Aorta (tissue), 5 donors: ENCODE measurements at places on chromosomes 2 and 18. TPM values are rescaled to one million over a fixed set of nuclear protein-coding genes. Genes with fewer than 3 reads are reported as not detected.

Gene AGXT
- total RNA-seq: not detected

DNA sequence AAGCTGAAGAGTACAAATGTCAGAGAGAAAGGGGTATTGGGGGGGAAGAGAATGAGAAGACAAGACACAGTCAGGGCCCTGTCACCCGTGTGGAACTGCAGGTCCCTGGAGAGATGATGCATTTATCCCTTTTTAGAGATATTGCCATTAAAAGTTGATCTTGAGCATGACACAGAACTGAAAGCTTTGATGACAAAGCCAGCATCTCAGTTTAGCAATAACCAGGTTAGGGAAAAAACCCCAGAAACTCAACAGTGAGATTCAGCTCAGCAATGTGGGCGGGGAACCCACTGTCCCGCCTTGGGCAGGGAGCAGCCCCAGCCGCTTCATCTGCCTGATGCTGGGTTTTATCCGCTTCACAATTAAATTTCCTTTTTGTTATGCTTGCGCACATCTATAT is 181.1 kb downstream of the NEDD4L start:
- DNase-seq: no peak
- no peak overlapping the region for H3K27ac ChIP-seq
- H3K4me3 ChIP-seq: no peak overlapping the region
- no peaks in the 10 kb centered on the region for H3K27me3 ChIP-seq
- H3K36me3 ChIP-seq: no peaks in the 10 kb centered on the region

GRCh38 chr2:96156011-96156820 is 11.0 kb upstream of the DUSP2 start:
- H3K4me3 ChIP-seq: no peak overlapping the region
- H3K36me3 ChIP-seq: no peaks in the 10 kb centered on the region
- H3K27ac ChIP-seq: no peak overlapping the region
- H3K27me3 ChIP-seq: no peaks in the 10 kb centered on the region
- no peaks in the 10 kb centered on the region for H3K4me1 ChIP-seq

Gene CDKL4
- 0.88 TPM for total RNA-seq

DNA sequence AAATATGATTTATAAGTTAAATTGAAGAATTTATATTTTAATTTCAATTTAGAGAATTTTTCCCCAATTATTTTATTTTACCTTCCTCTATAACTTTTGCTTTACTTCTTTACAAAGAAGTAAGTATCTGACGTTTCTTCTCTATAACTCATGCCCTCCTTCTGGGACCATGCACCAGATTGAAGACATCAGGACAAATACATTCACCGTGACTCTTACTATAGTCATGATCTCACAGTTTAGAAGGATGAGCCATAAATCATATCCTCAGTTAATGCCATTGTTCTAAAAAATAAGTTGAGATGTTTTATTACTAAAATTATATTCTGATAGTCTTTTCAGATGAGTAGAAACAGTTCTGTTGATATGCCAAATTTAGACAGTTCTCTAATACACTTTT is 279.3 kb downstream of the TMX3 start:
- no peak overlapping the region for H3K4me3 ChIP-seq
- no peak for DNase-seq
- H3K27me3 ChIP-seq: no peaks in the 10 kb centered on the region

- no peak overlapping the region for H3K4me3 ChIP-seq
- no peaks in the 10 kb centered on the region for H3K27me3 ChIP-seq
- H3K4me1 ChIP-seq: no peaks in the 10 kb centered on the region
Observed at GRCh38 chr18:44229693-44230108, 451.0 kb upstream of the SETBP1 start.

GRCh38 chr2:101107241-101107640 is 43.9 kb downstream of the TBC1D8 start:
- DNase-seq: no peak
- no peaks in the 10 kb centered on the region for H3K36me3 ChIP-seq
- H3K27me3 ChIP-seq: no peaks in the 10 kb centered on the region
- H3K4me1 ChIP-seq: peaks cover 8% of the 10 kb centered on the region
- H3K4me3 ChIP-seq: no peak overlapping the region
- no peak overlapping the region for H3K27ac ChIP-seq

Gene AFF3
- 10.6 TPM for total RNA-seq

DNA sequence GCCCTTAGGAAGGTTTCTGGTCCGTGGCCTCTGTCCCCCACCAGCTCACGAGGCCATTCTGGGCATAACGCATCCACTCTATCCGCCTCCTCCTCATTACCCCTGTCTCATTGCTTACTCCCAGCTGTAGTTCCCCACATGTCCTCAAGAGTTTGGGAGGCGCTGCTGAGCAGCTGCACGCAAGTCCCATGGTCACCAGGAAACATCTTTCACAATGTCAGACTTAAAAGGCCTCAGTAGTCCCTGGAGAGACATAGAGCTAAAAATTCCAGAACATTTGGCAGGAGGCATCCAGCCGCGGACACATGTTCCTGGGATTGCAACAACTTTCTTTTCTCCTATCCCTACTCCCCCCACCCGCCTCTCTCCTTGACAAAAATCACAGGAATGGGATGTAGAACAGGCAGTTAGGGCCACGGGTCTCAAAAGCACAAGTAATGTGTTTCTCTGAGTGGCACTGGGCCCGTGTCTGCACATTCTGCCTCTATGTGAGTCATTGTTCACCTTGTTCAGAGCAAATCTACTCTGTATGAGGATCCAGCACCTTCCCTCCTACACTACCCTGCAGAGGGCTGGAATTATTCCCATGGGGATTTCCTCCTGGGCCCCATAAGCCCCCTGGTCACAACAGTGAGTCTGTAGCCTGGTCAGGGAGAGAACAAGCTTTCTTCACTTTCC is 8.1 kb downstream of the LBH start:
- H3K36me3 ChIP-seq: no peaks in the 10 kb centered on the region
- H3K27ac ChIP-seq: peak overlapping the region; percentile 79
- no peaks in the 10 kb centered on the region for H3K27me3 ChIP-seq
- peak; percentile 88 for DNase-seq
- peaks cover 9% of the 10 kb centered on the region for H3K4me1 ChIP-seq
- no peak overlapping the region for H3K4me3 ChIP-seq

GRCh38 chr2:218319813-218320365 is 27.6 kb upstream of the TMBIM1 start:
- H3K27me3 ChIP-seq: no peaks in the 10 kb centered on the region
- no peaks in the 10 kb centered on the region for H3K4me1 ChIP-seq
- H3K27ac ChIP-seq: no peak overlapping the region
- H3K36me3 ChIP-seq: no peaks in the 10 kb centered on the region
- H3K4me3 ChIP-seq: no peak overlapping the region
- no peak for DNase-seq

Gene SLC23A3
- 7.3 TPM for total RNA-seq

- no peak overlapping the region for H3K4me3 ChIP-seq
- H3K36me3 ChIP-seq: no peaks in the 10 kb centered on the region
- H3K4me1 ChIP-seq: no peaks in the 10 kb centered on the region
- no peak overlapping the region for H3K27ac ChIP-seq
- no peaks in the 10 kb centered on the region for H3K27me3 ChIP-seq
Observed at GRCh38 chr18:2968606-2969005, 44.3 kb downstream of the LPIN2 start.

DNA sequence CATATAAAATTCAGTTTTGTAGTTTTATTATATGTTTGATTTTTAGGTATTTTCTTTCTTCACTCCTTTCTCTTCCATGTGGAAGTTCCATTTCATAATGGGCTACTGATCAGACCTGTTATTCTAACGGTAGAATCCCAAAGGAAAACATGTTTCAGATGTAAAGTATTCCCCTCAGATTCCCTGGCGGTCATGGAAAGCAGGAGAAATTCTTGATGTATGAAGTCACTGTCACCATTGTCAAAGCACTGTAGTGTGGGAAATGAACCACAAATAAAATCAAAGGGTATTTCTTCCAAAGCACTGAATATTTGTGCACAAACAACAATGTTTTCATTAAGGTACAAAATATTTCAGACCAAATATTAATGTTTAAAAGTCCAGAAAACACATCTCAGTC is 237.3 kb upstream of the KLHL14 start:
- H3K4me3 ChIP-seq: no peak overlapping the region
- H3K27me3 ChIP-seq: no peaks in the 10 kb centered on the region
- DNase-seq: no peak
- no peaks in the 10 kb centered on the region for H3K4me1 ChIP-seq
- no peak overlapping the region for H3K27ac ChIP-seq

GRCh38 chr18:2971741-2972552 is 41.0 kb downstream of the LPIN2 start:
- H3K27ac ChIP-seq: no peak overlapping the region
- DNase-seq: no peak
- no peaks in the 10 kb centered on the region for H3K27me3 ChIP-seq
- no peak overlapping the region for H3K4me3 ChIP-seq
- no peaks in the 10 kb centered on the region for H3K36me3 ChIP-seq

Gene DLGAP1
- total RNA-seq: 6.6 TPM

- H3K27ac ChIP-seq: no peak overlapping the region
- H3K27me3 ChIP-seq: no peaks in the 10 kb centered on the region
- H3K4me3 ChIP-seq: no peak overlapping the region
- no peaks in the 10 kb centered on the region for H3K4me1 ChIP-seq
- no peaks in the 10 kb centered on the region for H3K36me3 ChIP-seq
- DNase-seq: no peak
Observed at GRCh38 chr2:155266109-155266508, 567.6 kb downstream of the KCNJ3 start.

DNA sequence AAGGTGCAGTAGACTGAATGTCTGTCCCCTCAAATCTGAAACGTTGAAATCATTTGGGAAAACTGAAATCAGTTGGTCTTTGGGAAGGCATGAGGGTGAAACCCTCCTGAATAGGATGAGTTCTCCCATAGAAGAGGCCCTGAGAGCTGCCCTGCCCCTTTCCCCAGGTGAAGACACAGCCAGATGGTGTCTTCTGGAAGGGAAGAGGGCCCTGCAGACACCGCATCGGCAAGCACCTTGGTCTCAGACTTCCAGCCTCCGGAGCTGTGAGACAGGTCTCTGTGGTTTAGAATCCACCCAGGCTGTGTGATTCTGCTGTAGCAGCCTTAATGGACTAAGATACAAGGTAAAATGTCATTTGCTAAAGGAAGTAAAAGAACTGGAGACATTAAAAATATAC is 42.1 kb upstream of the SNTG2 start:
- H3K4me1 ChIP-seq: no peaks in the 10 kb centered on the region
- DNase-seq: no peak
- H3K27ac ChIP-seq: no peak overlapping the region
- no peaks in the 10 kb centered on the region for H3K36me3 ChIP-seq
- no peaks in the 10 kb centered on the region for H3K27me3 ChIP-seq

DNA sequence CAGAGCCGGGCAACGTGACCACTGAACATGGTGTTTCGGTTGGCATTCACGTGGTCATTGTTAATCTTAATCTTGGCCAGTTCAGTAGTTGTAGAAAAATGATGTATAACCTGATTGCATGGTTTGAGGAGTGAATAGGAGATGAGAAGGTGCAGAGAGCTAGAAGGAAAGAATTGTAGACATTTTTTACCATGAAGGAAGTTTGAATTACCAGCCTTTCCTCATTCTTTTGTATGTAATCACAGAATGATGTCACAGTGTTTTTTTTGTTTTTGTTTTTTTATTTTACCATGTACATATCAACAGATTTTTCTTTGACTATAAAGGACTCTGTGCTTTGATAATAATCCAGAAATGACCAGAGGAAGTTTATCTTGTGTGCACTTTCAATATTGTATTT is 126.3 kb downstream of the LTBP1 start:
- H3K27me3 ChIP-seq: no peaks in the 10 kb centered on the region

DNA sequence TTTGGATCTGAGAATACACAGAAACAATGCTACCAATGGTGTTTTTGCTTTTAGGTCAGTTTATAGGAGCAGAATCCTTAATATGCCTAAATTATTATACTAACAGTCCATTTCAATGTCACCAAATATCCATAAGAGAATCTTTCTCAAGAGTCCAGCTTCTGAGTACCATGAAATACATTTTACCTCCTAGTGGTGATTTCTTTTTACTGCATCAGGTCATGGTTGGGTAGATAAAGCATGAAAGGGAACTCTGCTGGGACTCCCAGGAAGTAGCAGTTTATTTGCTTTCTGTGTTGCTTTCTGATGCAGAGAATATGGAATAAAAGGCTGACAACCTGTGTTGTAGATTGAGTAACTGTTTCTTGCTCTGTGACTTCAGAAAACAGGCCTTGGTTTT is 115.6 kb downstream of the PPP1R1C start:
- no peak overlapping the region for H3K27ac ChIP-seq
- H3K27me3 ChIP-seq: no peaks in the 10 kb centered on the region
- H3K4me3 ChIP-seq: no peak overlapping the region
- no peaks in the 10 kb centered on the region for H3K4me1 ChIP-seq
- H3K36me3 ChIP-seq: no peaks in the 10 kb centered on the region

DNA sequence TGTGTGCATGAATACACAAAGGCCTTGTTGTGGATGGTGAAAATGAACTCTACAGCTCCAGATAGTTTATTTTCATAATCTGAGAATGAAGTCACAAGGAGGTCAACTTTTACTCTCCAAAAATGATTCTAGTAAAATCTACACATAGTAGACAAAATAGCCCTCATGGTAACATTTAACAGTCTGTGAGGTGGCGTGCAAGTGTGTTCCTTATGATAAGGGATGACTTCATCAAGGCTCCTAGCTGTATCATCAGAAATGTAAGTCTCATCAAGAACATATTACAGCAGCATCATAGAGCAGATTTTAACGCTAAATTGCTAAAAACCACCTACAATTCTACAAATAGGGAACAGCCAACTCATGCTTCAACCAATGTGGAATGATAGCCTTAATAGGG is 72.3 kb upstream of the RIOK3 start:
- peaks cover 4% of the 10 kb centered on the region for H3K4me1 ChIP-seq
- H3K36me3 ChIP-seq: no peaks in the 10 kb centered on the region
- DNase-seq: no peak
- H3K27ac ChIP-seq: no peak overlapping the region
- no peak overlapping the region for H3K4me3 ChIP-seq

DNA sequence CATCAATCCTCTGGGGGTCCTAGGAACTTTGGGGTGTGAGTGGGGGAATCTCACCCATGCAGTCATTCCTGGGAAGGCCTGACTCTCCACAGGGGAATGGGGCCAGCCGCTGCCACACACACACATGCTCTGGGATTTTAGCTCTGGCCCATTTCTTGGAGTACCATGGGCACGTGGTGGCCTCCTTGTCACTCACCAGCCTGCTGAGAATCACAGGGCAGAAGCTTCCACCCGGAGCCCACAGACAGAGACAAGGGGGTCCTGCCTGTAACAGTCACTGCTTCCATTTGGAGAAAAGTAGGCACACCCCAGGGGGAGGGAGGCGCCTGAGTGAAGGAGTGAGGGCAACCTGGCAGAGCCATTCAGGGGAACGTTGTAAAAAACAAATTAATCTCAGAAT is 48.8 kb downstream of the TWIST2 start:
- H3K27me3 ChIP-seq: no peaks in the 10 kb centered on the region
- H3K36me3 ChIP-seq: no peaks in the 10 kb centered on the region
- no peak overlapping the region for H3K27ac ChIP-seq
- no peak for DNase-seq
- no peaks in the 10 kb centered on the region for H3K4me1 ChIP-seq

Gene BOLL
- total RNA-seq: not detected

DNA sequence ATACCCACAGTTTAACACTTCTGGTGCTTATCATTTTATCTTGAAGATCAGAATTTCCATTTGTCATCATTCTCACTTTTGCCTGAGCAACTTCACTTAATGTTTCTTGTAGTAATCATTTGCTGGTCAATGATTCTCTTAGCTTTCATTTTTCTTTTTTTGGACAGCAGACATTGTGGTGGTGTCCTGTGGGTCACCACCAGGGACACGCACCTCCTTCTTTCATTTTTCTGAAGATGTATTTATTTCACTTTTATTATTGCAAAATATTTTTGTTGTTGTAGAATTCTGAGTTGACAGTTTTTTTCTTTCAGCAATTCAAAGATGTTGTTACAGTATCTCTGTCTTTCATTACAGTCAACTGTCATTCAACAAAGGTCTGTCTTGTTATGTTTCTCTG is 84.3 kb downstream of the FAM168B start:
- H3K4me1 ChIP-seq: no peaks in the 10 kb centered on the region
- no peak overlapping the region for H3K4me3 ChIP-seq
- no peaks in the 10 kb centered on the region for H3K27me3 ChIP-seq
- no peak for DNase-seq
- H3K36me3 ChIP-seq: no peaks in the 10 kb centered on the region
